Esophagus squamous epithelium (tissue), 5 donors: ENCODE measurements at places on chromosomes 16 and 17.

DNA sequence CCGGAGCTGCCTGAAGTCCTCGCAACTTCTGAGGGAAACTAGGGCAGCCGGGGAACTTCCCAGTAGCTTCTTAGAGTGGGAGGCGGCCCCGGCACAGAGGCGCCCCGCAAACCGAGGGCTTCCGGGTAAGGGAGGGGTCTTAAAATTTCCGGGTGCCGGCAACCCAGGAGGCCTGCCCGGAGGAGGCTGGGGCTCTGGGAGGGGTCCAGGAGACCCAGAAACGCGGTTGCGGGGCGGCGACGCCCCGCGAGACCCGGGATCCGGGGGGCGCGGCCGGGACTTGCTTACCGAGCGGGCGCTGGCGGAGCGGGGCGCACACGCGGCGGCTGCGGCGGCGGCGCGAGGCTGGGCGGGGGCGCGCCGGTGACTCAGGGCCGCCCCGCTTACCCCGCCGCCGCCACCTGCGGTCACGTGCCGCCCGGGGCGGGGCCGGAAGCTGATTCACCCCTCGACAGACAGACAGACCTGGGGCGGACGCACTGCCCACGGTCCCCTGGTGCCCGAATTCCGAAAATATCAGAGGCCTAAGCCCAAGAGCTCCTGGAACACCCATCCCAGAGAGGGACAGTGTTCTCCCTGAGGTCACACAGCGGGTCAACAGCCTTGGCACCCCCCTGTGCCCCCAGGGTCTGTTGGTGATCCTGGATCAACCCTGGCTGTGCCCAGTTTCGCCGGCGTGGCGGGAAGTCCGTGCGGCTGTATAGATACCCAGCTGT is at the start of gene FAM83G:
Gene FAM83G (minus strand): TSS at position 344 of the 716 bp plus-strand sequence. CDS start 723 bp downstream, outside the sequence.
- peak; percentile 15 for DNase-seq

DNA sequence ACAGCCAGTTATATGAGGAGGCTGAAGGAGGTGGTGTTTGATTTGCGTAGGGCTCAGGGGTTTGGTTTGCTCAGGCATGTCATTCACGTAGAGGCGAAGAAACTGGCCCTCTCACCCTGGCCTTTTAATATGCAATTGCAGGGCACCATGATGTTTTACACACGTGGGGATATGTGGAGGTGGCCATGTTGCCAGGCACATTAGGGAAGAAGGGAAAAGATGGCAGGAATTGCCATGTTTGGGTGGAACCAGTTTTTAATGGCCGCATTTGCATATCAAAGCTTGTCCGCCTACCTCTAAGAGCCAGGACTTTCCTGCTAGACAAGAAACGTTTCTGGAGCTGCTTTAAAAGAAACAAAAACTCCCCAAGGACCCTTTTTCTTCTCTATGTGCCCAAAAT is 1483.7 kb upstream of the GOT2 start:
- no peak for DNase-seq

DNA sequence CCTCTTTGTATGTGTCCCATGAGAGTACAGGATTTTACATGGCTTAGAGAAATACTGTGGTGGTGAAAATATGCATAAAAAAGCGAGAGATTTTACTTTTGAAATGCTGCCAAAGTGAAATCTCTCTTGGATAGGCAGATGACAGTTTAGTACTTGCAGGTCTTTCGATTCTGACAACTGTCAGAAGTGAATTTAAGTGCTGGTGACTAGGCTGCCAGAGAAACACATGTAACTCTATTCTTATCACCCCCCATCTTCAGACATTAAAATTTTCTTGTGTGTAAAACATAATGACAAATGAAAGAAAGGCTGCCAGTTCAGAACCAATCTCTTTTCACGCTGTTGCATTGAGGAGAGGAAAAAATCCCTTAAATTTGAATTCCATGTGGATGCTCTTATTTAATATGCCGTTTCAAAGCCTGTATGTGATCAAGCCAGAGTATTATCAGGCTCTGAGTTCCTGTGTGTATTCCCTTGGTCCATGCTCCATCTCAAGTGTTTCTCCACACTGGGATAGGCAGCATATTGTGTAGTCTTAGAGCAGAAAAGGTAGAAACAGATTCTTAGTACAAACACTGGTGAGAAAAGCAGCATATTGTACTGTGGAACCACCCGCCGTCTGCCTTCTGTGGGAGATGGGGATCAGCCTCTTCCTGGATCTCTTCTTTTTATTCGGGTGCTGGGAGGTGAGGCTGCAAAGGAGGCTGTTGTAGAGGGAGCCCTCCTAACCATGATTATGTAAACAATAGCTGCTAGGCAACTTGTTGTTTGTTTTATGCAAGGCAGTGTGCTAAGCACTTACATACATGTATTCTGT is 291.3 kb downstream of the WWOX start:
- DNase-seq: no peak

GRCh38 chr17:75845058-75845711 is 981 bp upstream of the UNC13D start:
- DNase-seq: no peak

GRCh38 chr16:48409839-48410632 is 24.8 kb upstream of the SIAH1 start:
- DNase-seq: no peak
